Vagina (tissue), 2 donors: ENCODE measurements at places on chromosomes 16 and 17.

DNA sequence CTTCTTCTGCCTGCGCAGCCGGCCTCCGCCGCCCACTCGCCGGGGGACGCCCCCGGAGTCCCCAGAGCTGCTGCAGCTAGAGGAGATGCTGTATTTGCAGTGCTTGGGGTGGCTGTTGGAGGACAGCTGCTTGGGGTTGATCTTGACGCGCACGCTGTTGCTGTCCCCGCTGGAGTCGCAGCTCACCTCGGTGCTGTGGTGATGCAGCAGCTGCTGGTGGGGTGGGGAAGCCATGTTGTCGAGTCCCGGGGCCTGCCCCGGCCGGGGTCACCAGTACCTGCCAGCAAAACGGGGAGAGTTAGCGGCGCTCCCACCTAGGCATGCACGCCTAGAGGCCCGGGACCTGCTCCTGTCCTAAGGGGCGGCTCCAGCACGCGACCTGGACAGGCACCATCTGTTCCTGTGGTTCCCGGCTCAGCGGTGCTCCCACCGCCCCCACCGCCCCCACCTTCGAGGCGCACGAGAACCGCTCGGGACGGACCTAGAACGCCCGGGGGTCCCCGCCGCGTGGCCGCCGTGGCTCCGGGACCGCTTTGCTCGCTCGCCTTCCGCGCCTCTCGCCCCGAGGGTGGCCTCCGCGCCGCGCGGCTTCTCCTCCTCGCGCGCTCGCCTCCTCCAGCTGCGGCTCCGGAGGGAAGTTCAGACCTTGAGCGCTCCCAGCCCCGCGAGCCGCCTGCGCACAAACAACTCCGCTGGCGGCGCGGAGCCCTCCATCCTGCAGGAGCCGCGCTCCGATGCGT, 863 bp downstream of the ADCY9 start:
- DNase-seq: no peak

DNA sequence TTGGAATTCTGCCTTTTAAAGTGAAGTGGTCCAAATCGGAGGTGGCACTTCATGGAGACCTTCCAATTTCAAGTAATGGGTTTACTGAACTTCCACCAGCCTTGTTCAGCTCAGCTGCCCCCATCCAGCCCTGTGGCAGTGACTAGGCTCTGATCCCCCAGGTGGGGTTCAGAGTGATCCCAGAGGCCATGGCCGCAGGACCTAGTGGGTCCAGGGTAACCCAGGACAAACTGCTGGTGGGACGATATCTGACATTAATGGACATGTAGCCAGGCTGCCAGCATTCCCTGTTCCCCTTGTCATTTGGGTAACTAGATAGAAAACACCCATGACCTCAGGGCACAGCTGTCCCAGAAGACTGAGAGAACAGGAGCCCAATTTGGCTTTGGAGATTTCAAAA, 209.9 kb downstream of the GSG1L start:
- DNase-seq: no peak

DNA sequence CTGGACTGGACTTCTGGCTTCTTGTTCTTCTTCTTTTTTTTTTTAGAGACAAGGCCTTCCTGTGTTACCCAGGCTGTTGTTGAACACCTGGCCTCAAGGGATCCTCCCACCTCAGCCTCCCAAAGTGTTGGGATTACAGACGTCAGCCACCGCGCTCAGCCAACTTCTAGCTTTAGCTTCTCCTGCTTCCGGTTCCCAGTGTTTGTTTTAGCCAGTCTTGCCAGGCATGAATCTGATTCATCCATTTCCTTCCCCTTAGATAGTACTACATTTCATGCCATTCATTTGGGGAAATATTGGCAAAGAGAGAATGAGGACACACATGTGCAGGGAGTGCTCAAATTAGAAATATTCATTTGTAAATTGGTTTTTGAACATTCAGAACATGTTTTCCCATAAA, 12.1 kb upstream of the NDUFAB1 start:
- DNase-seq: no peak

DNA sequence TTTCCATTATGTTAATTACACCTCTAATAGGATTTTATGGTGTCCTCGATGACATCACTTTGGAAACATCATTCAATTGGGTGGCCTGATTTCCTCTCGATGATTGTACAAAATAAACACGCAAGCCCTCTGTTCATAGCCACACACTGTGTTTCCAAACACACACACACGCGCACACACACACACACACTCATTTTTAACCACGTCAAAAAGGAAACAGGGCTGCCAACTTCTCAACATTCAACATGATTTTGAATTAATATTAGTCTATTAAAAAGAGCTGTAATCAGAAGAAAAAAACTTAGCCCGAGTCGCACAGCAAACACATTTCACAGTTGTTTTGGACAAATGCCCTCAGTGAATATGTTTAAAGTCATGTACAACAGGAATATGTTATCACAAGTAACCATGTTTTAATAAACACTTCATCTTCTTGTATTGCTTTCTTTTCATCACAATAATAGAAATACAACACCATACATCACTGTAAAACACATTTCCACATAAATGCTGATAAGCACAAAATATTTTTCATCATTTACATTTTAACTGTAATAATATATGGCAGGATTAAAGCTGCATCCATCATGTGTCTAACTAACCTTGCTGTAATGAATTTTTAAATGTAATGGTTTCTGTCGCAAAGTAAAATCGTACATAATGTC, 219.1 kb upstream of the IRX3 start:
- no peak for DNase-seq

GRCh38 chr16:80200079-80200478, 340.7 kb upstream of the DYNLRB2 start:
- no peak for DNase-seq

GRCh38 chr17:77449908-77450741, 309.4 kb downstream of the SEC14L1 start:
- DNase-seq: no peak

- DNase-seq: no peak
Measured at GRCh38 chr17:74851612-74852236, 8.0 kb downstream of the GRIN2C start.
